ENCODE measurements at places on chromosomes 5 and 9. TPM values are rescaled to one million over a fixed set of nuclear protein-coding genes. Genes with fewer than 3 reads are reported as not detected.

Gene CNTFR
- 21.3 TPM for total RNA-seq

Gene ACOT12
- total RNA-seq: not detected

Gene TMEM215
- not detected for total RNA-seq

Gene SEMA4D
- 22.4 TPM for total RNA-seq

Gene BARHL1
- not detected for total RNA-seq

Gene CDH6
- 2.2 TPM for total RNA-seq

All from left cardiac atrium (tissue), 4 donors.